ENCODE measurements at places on chromosomes 7 and 10. TPM values are rescaled to one million over a fixed set of nuclear protein-coding genes. Genes with fewer than 3 reads are reported as not detected.

Gene ITPRID1
- total RNA-seq, result not detected

DNA sequence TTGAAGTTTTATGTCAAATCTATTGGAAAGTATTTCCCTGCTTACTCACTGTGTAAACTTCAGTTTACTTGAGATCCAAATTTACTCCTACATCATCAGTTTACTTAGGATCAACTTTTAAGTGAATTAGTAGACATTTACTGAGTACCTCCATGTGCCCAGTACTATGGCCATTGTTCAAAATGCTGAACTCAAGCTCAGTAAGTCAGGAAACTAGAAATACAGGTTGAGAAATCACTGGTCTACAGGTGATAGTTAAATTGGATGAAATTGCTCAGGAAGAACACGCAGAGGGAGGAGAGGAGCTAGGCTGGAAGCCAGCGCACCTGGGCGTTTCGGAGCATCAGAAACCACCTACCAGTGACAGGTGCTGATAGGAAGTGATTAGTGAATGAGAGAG is 25.5 kb upstream of the EBLN1 start:
- DNase-seq, result no peak

DNA sequence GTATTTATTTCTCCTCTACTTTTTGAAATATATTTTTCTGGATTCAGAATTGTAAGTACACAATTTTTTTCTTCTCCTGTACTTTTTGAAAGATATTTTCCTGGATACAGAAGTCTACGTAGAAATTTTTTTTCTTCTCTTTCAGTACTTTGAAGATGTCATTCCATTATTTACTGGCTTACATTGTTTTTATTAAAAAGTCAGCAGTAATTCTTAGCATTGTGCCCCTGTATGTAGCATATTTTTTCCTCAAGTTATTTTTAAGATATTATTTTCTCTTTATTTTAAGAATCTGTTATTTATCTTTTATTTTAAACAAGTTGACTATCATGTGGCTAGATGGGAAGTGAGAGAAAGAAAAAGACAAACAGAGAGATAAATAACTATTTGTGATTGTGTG is 119.0 kb upstream of the NPSR1 start:
- no peak for DNase-seq

Gene SYT15
- total RNA-seq, result 45.4 TPM

DNA sequence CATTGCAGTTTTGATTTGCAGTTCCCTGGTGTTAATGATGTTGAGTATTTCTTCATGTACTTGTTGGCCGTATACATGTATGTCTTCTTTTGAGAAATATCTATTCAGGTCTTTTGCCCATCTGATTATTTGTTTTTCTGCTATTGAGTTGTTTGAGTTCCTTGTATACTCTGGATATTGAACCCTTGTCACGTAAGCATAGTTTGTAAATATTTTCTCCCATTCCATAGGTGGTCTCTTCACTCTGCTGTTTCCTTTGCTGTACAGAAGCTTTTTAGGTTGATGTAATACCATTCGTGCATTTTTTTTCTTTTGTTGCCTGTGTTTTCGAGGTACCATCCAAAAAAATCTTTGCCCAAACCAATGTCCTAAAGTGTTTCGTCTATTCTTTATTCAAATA is 43.6 kb upstream of the LRRC17 start:
- DNase-seq, result no peak
